Left colon (tissue), 2 donors: ENCODE measurements at places on chromosomes 11 and 22.

DNA sequence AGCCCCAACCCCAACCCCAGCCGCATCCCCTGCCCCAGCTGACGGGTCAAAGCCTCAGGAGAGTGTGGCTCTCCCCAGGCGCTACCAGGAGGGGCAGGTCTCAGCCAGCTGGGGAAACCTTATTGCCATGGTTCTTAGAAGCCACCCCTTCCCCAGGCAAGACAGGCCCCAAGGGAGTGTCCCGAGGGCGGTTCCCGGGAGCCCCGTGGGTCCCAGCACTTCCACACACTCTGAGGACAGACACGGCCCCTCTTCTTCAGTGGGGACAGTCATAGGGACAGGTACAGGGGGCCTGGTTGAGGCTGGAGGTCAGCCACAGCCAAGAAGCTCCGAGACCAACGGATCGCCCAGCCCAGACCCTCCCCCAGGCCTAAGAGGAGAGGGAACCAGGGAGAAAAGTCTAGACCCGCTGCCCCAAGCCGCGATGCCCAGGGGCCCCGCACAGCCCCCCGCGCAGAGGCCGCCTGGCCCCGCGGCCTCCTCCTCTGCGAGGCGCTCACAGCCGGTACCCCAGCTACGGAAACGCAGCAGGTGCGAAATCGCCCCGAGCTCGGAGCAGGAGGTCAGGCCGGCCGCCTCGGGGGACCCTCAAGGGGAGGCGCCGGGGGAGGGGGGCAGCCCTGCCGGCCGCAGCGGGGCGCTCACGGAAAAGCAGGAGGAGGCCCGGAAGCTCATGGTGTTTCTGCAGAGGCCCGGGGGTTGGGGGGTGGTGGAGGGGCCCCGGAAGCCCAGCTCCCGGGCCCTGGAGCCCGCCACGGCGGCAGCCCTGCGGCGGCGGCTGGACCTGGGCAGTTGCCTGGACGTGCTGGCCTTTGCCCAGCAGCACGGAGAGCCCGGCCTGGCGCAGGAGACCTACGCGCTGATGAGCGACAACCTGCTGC, 2.6 kb downstream of the KLHDC7B start:
- DNase-seq: peak; percentile 58

- no peak for DNase-seq
These were observed 134.6 kb downstream of the ST3GAL4 start for GRCh38 chr11:126489836-126490660.

- no peak for DNase-seq
These were observed 3.8 kb downstream of the OR51V1 start for GRCh38 chr11:5196731-5197130.

DNA sequence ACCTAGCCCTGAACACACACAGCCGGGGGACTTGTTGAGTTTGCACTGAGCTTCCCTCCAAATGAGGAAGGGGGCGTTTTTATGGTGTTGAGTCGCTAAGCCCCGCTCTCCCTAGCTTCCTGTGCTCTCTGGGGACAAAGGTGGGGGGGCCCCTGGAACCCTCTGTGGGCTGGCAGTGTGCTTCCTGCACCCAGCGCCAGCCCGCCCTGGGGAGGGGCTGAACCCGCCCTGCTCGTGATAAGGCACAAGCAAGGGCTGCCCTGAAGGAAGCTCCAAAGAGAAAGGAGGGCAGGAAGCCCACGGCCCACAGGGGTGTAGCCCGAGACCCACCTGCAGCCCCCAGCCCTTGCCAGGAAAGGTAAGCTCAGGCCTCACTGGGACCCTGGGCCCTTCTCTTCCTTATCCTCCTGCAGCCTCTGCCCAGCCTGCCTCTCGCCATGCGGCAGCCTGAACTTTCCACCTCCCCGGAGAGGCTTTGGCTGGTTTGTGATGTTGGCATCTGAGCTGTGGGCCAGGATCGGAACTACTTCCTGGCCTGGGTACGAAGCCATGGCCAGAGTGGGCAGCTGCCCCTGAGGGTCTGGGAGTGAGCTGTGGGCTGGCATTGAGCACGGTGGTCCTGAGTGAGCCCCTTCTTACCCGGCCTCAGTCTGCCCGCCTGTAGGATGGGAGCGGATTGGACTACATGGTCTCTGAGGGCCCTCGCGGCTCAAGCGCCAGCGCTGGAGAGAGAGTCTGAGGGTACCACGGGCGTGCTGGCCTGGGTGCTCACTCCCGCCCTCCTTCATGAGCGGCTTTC, at the start of gene FERMT3:
FERMT3 (plus strand) TSS at position 265 of the 799 bp plus-strand sequence. CDS start 644 bp downstream, outside the sequence.
- DNase-seq: peak; percentile 92

GRCh38 chr11:134652586-134653255, 240.7 kb upstream of the B3GAT1 start:
- DNase-seq: no peak

DNA sequence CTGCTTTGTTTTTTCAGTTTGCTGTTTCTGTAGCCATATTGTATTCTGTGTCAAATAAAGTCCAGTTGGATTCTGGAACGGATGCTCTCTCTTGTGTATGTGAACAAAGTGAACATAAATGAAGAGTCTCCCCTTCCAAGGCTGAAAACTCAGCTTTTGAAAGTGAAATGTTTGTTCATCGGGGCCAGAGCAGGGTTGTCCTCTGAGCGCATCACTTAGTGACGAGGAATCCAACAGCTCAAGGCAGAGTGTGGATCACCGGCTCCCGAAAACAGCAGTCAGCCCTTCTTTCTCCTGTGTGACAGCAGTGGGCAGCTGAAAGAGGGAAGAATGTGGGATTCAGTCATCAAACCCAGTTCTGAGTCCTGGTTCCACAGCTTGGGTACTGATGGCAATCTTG, 21.4 kb downstream of the RBX1 start:
- DNase-seq: no peak

DNA sequence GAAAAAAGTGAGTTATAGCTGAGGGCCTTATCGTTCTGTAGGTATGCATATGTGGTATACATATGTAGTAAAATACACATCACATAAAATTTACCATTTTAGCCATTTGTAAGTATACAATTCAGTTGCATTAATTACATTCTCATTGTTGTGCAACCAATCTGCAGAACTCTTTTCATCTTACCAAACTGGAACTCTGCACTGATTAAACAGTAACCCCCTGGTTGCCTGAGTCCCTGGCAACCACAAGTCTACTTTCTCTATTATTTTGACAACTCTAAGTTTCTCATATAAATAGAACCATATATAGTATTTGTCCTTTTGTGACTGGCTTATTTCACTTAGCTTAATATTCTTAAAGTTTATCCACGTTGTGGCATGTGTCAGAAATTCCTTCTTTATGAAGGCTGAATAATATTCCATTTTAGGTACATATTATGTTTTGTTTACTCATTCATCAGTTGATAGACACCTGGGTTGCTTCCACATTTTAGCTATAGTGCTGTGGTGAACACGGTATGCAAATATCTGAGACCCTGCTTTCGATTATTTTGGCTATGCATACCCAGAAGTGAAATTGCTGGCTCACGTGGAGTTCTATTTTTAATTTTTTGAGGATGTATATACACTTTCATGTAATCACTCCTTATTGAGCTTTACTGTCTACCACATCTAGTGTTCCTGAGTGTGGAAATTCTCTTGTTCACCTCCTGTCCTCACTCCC, 1.6 kb upstream of the DDX10 start:
- DNase-seq: no peak

DNA sequence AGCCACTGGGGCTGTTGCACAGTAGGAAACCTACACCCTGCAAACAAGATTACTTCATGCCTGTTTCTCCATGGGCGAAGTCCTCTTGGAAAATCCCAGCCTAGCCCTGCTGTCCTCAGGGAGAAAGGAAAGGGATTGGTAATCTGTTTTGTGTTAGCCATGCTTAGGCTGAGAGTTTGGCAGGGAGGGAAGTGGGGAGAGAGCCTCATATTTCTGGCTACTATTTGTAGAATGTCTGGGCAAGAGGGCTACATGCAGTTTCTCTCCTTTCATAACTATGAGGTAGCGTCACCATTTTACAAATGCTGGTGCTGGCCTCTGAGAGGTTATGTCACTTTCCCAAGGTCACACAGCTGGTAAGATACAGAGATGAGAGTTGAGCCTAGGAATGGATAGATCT, 737 bp upstream of the MFRP start:
- no peak for DNase-seq

DNA sequence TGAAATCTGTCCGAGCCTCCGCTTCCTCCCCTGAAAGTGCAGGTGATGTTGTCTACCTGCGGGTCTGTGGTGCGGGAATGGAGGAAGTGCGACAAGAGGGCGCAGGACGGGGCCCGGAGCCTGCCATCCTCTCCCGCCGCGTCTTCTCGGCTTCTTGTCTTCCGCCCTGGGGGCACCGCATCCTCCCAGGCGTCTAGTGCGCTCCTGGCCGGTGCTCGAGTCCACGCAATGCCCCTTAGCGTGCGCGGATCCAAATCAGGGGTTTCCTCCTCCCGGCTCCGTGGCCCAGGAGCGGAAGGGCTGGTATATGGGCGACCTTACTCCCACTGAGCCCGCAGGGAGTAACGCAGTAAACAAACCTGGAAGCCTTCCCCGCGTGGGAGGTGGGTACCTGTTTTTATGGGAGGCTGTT, 405 bp downstream of the SFI1 start:
- DNase-seq: peak; percentile 55

- no peak for DNase-seq
These were observed 963.8 kb upstream of the CNTN5 start for GRCh38 chr11:98056945-98057344.

GRCh38 chr11:115217726-115218311, 286.4 kb downstream of the CADM1 start:
- DNase-seq: no peak

DNA sequence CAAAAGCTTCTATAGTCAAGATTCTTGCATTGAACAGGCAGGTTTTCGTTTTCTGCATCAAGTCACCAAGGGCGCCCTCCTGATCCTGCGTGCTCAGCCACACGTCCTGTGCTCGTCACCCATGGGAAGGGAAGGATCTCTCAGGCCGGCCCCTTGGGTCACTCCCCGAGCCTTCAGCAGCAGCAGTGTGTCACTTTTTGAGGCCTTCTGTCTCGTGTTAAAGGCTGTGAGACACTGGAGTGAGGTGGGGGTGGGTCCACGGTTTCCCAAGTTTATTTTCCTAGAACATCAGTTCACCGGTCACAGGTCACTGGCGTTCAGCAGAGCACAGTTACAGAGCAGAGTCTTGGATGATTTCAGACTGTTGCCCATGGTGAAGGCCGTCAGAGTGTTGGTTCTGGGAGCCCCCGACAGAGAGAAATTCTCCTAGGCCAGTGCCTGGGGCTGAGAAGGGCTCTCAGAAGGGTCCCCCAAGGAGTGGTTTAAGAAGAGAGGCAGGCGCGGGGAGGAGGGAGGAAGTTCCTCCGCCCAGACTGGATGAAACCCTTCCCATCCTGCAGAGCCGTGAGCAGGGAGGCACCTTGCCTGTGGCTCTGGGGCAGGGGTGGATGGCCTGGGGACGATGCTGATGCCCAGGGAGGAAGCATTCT, 13.5 kb upstream of the ADORA2A start:
- no peak for DNase-seq
